ENCODE measurements at places on chromosomes 5 and 9. TPM values are rescaled to one million over a fixed set of nuclear protein-coding genes. Genes with fewer than 3 reads are reported as not detected.

The NOL8 gene
- 25.8 TPM for total RNA-seq

GRCh38 chr9:110758201-110758600, 89.6 kb downstream of the MUSK start:
- no peaks in the 10 kb centered on the region for H3K36me3 ChIP-seq
- H3K4me1 ChIP-seq, result no peaks in the 10 kb centered on the region
- H3K4me3 ChIP-seq, result no peak overlapping the region
- DNase-seq, result no peak
- no peaks in the 10 kb centered on the region for H3K27me3 ChIP-seq

DNA sequence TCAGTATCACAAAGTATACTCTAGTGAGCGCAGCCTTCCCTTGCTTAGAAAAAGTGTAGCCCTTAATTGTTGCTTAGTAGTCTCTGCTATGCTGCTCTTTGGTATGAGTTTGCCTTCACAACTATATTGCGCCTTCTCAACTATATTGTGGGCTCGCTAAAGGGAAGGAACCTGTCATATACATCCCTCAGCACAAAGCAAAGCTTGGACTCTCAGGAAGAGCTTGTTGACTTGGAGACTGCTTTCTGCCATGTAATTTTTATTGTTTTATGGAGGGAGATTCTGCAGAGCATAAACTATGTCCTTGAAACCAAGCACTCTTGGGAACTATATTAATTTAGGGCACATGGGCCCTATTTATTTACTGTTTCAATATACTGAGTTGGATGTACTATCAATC, 119.1 kb upstream of the HAPLN1 start:
- H3K4me1 ChIP-seq, result no peaks in the 10 kb centered on the region
- no peak overlapping the region for H3K27ac ChIP-seq
- H3K36me3 ChIP-seq, result no peaks in the 10 kb centered on the region
- no peaks in the 10 kb centered on the region for H3K27me3 ChIP-seq
- DNase-seq, result no peak

The SPATA24 gene
- not detected for total RNA-seq

DNA sequence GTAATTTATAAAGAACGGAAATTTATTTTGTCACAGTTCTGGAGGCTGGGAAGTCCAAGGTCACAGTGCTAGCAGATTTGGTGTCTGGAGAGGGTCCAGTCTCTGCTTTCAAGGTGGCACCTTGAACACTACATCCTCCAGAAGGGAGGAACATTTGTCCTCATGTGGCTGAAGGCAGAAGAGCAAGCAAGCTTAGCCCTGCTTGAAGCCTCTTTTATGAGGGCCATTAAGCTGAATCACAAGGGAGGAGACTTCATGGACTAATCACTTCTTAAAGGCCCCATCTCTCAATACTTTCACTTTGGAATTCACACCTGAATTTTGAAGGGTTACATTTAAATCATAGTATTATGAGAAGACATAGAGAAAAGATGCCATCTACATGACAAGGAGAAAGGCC, 215.4 kb upstream of the NFIL3 start:
- no peak overlapping the region for H3K4me3 ChIP-seq
- H3K4me1 ChIP-seq, result no peaks in the 10 kb centered on the region
- H3K27ac ChIP-seq, result no peak overlapping the region
- H3K27me3 ChIP-seq, result no peaks in the 10 kb centered on the region
- no peaks in the 10 kb centered on the region for H3K36me3 ChIP-seq
